A673 (cell line): ENCODE measurements at places on chromosomes 3 and 15.

DNA sequence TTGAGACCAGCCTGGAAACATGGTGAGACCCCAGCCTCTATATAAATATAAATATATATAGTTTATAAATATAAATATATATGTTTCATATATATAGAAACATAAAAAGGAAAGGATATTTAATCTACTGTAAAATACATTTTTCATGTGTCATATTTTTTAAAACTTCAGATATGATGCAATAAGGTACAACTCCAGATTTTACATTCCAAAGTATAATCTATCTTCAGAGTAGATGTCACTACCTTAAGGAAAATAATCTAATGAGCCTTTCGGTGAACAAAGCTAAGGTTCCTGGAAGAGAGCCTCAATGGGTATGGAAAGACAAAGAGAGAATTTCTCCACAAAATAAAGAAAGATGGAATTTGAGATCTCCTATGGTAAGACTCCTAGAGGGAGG, 16.9 kb downstream of the EFHB start:
- no peak for DNase-seq

- DNase-seq, result no peak
Observed at GRCh38 chr3:189902230-189903186, 218.2 kb downstream of the P3H2 start.

GRCh38 chr3:138361561-138361971, 13.2 kb downstream of the MRAS start:
- DNase-seq, result no peak

GRCh38 chr3:81743096-81744025, 18.1 kb downstream of the GBE1 start:
- DNase-seq, result peak; percentile 64

DNA sequence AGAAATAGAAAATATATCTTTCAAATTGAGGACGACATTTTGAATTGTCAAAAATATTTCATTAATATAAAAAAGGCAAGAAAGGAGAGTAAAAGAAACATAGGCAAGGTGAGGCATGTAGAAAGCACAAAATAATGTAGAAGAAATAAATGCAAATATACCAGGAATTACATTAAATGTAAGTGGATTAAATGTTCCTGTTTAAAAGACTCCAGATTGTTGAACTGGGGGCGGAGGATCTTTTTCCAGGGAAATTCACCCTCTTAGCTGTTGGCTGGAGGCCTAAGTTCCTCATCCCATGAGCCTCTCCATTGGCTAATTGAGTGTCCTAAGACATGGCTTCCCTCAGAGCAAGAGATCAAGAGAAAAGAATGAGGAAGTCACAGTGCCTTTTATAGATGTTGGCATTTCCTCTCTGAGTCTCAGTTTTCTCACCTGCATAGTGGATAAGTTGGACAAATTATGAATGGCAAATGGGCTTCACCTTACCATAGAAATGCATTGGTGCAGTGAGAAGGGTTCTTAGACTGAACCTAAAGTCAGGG, 147.4 kb upstream of the SMAD3 start:
- no peak for DNase-seq

GRCh38 chr3:69665026-69665737, 74.1 kb upstream of the MITF start:
- DNase-seq, result no peak

GRCh38 chr3:26845194-26845593, 222.6 kb downstream of the LRRC3B start:
- no peak for DNase-seq

DNA sequence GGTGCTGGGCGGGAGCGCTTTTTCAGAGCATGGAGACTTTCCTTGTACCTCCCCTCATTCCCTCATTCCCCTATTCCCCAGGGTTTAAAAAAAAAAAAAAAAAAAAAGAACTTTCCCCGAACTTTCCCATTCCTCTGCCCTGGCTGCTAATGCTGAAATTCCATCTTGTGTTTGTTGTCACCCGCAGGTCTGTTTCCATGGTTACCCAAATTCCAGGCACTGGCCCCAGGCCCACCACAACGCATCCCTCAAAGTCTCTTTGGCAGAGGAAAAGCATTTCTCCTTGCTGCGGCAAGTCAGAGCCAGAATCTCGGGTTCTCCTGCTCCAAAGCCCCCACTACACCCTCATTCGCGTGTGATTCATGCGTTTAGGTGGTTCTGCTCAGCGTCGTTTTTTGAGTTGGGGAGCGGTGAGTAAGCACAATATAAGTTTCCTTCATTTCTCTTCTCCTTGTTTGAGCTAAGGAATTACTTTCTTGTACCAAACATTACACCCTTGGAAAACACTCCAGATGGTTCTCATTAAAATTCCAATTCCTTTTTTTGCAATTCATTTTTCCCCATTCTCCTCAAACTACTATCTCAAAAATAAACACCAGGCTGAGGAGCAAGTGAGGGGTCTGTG, 21.6 kb downstream of the ANAPC13 start:
- DNase-seq, result peak; percentile 26

GRCh38 chr3:67558426-67558825, 96.0 kb downstream of the SUCLG2 start:
- DNase-seq, result peak; percentile 4

DNA sequence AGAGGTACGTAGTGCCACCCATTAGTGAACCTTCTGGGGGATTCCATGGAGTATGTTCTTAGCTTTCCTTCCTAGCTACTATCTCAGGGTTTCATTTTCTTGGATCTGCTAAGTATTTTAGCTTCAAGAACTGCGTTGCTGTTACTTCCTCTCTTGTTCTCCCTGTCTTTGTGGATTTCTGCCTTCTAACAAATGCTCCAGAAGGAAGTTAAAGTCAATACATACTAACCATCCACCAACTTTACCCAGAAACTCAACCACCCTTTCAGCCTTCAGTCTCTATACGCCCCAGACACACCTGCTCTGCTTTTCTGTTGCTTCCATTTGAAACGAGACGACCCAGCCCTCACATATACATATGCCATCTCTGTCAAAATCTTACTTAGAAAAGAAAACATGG, 2.4 kb upstream of the KLF13 start:
- no peak for DNase-seq

DNA sequence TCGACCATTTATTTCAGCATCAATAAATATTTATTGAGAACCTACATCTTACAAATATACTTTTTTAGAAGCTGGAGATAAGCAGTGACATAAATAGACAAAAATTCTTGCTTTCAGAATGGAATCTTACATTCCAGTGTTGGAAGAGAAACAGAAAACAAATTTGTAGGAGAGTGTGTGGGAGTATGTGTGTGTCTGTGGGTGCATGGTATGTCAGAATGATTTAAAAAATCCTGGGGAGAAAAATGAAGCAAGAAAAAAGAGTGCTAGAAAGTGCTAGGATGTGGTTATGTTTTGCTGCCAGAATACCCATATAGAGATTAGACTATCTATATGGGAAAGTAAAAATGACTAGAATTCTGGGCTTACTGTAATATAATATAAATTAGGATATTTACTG, 561.7 kb upstream of the SGO1 start:
- DNase-seq, result no peak

DNA sequence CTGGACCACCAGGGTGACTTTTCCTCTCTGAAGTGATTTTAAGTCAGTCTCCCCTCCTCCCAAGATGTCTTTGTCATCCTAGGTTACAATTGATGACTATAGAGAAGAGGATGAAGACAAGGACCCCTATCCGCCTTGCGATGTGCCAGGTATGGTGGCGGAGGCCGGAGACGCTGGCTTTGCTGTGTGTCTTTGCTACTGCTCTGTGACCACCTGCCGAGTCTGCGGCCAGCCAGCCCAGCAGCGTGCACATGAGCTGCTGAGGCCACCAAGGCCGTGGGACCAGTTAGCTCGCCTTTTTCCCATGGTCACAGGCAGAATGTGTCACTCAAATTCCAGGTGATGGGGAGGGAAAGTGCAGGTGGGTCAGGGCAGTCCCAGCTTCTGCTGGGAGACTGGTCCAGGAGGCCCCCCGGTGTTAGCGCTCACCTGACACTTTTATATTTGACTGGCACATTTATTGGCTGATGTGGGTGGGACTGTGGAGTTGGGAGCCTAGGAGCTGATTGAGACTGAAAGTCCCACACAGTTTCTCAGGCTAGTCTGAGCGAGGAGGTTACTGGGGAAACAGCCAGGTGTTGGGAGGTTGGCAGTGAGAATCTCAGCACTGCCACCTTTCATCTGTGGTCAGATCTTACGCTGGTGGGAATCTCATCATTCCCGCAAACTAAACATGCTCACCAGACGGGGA, 114.1 kb downstream of the CHDH start:
- DNase-seq, result no peak

GRCh38 chr3:66432041-66432766, 68.6 kb downstream of the LRIG1 start:
- no peak for DNase-seq

DNA sequence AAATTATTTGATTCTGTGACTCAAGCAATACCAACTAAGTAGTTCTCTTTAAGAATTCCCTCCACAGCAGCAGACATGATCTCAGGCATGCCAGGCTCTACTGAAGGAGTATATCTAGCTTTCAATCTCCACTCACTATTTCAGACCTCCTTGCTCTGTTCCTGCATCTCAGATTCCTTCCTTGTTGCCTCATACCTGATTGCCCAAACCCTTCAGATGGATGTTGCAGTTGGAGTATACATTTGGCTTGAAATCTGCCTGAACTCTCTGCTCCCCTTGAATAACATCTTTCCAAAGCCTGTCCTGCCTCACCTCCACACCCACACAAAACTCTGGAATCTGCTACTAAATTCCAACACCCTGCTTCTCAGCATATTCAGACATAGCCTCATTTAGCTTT, 19.8 kb upstream of the TM4SF4 start:
- DNase-seq, result no peak

DNA sequence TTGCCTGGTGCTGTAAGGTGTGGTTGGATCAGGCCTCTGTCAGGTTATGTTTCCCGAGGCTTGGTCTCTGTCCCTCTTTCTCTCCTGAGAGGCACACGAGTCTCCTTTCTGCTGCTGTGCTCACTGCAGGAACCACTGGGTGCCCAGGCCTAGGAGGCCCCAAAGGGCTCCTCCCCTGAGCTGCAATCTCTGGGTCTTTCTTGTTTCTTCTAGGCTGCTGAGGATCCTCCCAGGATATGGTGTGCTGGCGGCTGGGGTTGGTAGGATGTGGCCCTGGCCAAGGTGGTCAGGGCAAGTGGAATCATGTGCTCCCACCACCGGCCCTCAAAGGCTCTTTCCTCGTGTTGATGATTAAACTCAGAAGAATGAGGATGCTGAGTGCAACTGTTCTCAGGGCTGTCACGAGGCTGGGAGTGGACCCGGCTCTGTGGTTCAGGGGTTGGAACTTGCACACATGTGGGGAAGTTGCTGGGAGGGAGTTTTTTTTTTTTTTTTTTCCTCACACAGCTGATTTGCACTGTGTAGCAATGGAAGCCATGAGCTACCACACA, 43.6 kb upstream of the CTSH start:
- no peak for DNase-seq

GRCh38 chr3:181839039-181839915, 127.6 kb downstream of the SOX2 start:
- DNase-seq, result no peak

- DNase-seq, result no peak
Observed at GRCh38 chr15:43987924-43988323, 161.1 kb downstream of the WDR76 start.

- DNase-seq, result no peak
Observed at GRCh38 chr15:52057996-52058395, 39.0 kb downstream of the MAPK6 start.

- DNase-seq, result peak; percentile 81
Observed at GRCh38 chr3:34261001-34261385, 462.6 kb downstream of the PDCD6IP start.

GRCh38 chr3:192899540-192899982, 18.1 kb downstream of the MB21D2 start:
- DNase-seq, result no peak

DNA sequence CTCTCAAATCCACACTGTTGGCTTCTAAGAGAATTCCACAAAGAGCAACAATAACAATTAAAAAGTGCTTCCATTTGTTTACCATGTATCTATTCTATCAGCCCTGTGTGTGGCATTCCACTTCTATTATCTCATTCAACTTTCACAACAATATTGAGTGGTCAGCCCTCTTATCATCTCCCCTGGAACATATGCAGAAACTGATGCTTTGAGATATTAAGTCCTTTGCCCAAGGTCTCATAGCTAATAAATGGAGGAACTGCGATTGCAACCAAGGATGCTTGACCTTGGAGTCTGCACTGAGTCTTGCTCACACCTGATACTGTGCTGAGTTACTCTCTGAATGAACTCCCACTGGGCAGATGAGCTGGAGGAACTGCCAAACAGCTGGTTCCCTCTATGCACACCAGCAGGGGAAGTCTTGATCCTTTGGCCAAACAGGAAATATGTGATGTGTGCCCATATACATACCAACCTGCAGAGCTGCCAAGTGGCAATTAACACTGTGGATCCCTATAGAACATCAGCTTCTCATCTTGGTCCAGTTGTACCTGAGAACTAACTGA, 144.7 kb upstream of the WNT5A start:
- no peak for DNase-seq

GRCh38 chr3:98501270-98501669, 3.8 kb downstream of the OR5K2 start:
- DNase-seq, result no peak

- DNase-seq, result no peak
Observed at GRCh38 chr3:184360070-184360928, 1.1 kb downstream of the CLCN2 start.

GRCh38 chr3:36132214-36132613, 248.1 kb upstream of the STAC start:
- DNase-seq, result peak; percentile 29

DNA sequence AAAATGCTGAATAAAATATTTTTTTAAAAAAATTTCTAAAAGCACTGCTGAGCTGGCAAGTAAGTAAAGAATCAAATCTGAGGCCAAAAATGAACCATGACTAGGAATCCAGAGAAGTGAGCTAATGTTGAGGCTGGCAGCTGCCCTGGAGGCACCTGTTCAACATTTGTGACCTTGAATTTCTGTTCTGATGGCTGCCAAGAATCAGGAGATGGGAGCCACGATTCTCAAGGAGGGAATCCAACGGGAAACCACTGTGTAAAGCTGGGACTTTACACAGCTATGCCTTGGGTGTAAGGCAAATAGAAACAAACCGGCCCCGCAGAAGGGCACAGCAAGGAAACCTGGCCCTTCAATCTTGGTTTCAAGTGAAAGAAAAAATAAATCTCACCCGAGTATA, 22.7 kb downstream of the HEG1 start:
- DNase-seq, result no peak
